ENCODE measurements at places on chromosomes 12 and 14.

- peak; percentile 61 for DNase-seq
Observed at GRCh38 chr12:67068761-67069450, 200.3 kb upstream of the CAND1 start.

GRCh38 chr12:121905746-121906145, 12.6 kb upstream of the CFAP251 start:
- DNase-seq = no peak

GRCh38 chr12:25256005-25256404, 5.3 kb upstream of the KRAS start:
- DNase-seq = no peak

GRCh38 chr14:47194055-47194454, 481.4 kb downstream of the MDGA2 start:
- no peak for DNase-seq

DNA sequence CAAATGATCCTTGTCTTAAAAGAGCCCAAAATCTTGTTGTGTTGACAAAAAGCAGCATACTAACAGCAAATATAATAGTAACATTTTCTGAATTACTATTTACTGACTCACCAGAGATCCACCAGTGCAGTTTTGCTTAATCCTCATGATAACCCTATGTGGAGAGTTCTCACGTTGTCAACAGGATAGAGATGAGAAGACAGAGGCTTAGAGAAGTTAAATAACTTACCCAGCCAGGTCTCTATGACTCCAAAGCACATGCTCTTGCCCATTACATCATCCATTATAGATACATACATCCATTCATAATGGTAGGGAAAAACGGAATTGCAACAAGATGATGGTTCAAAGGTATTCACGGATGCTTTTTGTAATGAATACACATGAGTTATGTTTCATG, 111.9 kb downstream of the PAX9 start:
- no peak for DNase-seq

DNA sequence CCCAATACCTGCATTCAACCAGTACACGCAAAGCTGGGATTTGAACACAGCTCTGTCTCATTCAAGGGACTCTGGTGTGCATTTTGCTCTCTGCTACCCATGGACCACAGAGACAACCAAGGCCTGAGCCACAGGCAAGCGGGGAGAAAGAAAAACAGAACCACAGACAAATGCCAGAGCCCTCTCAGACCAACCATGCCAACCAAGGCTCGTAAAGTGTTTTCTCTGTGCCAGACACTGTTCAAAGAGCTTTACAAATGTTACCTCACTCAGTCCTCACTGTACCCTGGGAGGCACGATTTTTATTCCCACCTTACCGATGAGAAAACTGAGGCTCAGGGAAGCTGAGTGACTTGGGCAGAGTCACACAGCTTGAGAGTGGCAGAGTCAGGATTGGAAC, 32.4 kb upstream of the EML1 start:
- no peak for DNase-seq

DNA sequence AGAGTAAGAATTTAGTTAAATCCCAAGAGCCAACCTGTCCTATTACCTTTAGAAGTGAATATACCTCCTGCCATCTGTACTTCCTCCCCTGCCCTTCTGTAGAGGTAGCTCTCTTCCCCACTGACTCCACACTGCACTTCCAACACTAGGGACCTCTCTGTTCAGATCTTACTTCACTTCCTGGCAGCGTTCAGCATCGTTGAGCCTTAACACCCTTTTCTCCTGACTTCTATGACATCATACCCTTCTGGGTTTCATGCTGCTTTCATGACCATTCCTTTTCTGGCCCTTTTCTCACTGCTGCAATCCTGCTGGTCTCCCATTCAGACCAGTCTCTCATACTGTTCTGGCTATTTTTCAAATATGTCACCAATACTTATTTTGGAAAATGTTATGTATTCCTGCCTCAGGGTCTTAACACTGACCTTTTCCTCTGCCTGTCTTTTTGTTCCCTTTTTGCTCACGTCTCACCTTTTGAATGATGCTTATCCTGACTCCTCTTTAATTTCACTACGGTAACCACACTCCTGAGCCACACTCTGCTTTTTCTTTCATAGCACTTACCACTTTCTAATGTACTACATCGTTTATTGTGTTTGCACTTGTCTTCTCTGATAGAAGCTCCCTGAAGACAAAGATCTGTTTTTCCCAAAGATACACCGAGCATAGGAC, 67.6 kb downstream of the PLEKHA5 start:
- DNase-seq = no peak

DNA sequence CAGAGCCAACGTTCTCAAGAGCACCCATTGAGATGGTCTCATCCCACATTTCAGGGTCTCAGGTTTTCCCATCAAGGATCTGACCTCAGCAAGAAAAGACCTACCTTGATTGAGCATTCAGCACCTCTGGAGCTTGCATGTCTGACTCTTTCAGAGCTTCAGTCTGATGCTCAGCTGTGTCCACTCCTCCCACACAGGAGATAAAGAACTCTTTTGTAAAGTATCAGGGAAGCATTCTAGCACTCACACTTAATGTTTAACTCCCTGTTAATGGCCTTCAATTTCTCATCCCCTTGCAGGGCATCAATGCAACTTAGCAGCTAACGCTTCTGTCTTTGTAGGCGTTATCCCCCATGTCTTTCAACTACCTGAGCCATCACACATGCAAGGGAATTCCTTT, 124.1 kb downstream of the GALC start:
- no peak for DNase-seq

DNA sequence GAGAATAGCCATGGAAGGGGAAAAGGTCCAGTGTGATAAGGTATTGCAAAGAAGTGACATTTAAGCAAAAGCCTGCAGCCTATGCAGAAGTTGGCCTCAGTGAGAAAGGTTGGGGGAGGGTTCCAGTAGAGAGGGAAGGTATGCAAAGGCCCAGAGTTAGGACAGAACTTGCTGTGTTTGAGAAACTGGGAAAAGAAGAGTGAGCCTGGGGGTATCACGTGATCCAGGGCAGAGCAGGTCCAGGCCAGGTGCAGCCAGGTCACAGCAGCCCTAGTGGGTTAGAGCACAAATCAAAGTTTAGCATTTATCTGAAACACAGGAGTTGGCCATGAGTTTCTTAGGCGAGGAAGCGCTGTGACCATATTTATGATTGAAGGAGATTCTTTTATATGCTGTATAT, 1.6 kb downstream of the SERPINA5 start:
- DNase-seq = no peak

DNA sequence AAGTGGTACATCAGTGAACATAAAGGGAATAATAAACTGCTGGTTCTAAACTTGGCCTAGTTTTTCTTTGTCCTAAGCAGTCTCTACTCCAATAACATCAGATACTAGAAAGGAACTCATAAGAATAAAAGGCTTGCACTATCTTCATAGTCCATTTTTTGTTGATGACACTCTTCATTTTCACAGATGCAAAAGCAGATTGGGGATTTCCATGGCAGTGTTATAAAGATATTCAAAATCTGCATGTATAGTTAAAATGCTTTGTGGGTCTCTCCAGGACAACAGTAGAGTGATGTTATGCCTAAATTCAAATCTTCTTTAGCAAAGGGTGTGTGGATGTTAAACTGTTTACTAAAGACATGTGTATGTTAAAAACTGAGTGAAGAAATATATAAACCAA, 745.8 kb downstream of the TRHDE start:
- no peak for DNase-seq

- no peak for DNase-seq
Observed at GRCh38 chr12:57247041-57247440, 3.9 kb downstream of the STAC3 start.

DNA sequence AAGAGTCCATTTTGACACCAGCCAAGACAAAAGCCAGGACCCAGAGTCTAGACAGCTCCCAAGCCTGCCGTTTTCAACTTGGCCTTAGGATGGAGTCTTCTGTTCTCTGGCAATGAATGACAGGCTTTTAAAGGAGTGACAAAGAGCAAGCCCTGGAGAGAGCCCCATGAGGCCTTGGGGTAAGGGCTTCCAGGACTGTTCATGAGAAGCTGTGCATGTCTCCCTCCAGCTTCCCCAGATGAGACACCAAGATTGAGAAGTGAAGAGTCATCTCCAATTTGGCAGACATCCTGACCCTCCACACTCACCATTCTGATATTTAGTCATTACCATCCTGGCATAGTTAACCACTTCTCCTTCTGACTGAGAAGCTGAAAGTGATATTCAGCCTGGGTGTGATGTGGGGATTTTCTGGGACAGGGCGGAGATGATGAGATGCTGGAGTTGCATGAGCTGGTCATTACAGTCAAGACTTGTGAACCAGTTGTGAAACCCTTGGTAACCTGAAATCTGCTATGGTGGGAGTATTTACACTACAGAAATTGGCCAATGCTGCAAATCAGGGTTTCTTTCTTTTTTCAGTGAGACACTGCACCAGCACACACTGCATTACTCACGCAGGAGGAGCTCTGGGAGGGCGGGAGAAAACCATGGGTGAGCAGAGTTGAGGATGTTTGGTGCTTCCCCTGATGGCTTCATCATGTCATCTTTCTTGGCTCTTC, 77.8 kb downstream of the VCPKMT start:
- DNase-seq = no peak

DNA sequence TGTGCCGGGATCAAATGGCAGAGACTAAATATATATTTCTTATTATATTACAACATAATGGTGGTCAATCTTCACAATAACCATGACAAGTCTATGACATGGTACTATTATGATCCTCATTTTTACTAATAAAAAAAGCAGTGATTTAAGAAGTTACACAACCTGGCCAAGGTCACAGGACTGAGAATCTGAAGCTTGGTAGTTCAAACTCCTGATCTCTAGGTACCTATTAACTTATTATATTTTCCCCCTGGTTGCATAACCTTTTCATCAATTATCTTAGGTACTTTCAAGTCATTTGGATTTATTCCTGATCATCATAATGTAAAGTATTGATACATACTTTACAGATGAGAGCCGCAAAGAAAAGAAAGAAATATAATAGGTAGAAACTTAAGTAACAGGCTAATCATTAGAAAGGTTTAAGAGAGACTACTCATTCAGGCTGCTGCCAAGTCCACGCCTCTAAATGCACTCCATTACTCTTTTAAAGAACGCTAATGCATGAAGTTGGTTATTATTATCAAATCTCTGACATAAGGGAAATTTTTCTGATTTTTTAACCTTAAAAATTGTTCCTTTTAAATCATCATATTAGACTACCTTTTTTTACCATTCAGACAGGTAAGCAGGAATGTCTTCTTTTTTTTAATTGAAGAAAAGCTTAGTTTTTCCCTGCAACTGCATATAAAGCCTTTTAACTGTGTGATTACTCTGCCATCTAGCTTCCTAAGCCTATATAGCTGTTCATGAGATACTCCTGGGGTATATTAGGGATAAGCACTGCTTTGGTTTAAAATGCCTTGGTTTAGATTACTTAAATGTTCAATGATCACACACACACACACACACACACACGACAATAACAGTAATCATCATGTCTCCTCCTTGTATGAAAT, 35.6 kb downstream of the RPS29 start:
- no peak for DNase-seq

GRCh38 chr14:71250347-71250746, 343.1 kb downstream of the PCNX1 start:
- DNase-seq = no peak

- no peak for DNase-seq
Observed at GRCh38 chr12:43893670-43894069, 57.8 kb downstream of the TMEM117 start.

- DNase-seq = no peak
Observed at GRCh38 chr12:18284386-18284785, 23.1 kb downstream of the PIK3C2G start.

DNA sequence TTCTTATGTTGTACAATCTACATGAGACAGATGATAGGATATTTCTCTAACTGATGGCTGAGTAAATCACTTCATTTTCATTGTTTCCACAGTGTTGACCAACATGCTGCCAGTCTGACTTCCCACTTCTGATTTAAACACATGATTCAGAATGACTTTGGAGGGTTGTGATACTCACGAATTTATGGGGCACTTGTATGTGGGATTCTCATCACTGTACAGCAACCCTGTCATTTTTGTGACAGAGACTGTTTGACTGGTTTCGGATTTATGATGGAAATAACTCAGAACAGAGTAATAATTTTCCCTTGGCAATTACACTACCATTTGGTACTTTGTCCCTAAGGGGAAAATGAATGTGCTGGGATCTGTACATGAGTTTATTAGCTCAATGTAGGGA, 333.8 kb downstream of the TRHDE start:
- DNase-seq = no peak

DNA sequence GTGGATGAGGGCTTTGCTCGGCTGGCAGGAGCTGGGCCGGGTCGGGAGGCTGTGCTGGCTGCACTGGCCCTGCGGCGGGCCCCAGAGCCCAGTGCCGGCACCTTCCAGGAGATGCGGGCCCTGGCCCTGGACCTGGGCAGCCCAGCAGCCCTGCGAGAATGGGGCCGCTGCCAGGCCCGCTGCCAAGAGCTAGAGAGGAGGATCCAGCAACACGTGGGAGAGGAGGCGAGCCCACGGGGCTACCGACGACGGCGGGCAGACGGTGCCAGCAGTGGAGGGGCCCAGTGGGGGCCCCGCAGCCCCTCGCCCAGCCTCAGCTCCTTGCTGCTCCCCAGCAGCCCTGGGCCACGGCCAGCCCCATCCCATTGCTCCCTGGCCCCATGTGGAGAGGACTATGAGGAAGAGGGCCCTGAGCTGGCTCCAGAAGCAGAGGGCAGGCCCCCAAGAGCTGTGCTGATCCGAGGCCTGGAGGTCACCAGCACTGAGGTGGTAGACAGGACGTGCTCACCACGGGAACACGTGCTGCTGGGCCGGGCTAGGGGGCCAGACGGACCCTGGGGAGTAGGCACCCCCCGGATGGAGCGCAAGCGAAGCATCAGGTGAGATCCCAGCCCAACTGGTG, 11.5 kb downstream of the ARHGEF40 start:
- DNase-seq = no peak

- DNase-seq = no peak
Observed at GRCh38 chr14:94673071-94673470, 60.9 kb downstream of the SERPINA3 start.

DNA sequence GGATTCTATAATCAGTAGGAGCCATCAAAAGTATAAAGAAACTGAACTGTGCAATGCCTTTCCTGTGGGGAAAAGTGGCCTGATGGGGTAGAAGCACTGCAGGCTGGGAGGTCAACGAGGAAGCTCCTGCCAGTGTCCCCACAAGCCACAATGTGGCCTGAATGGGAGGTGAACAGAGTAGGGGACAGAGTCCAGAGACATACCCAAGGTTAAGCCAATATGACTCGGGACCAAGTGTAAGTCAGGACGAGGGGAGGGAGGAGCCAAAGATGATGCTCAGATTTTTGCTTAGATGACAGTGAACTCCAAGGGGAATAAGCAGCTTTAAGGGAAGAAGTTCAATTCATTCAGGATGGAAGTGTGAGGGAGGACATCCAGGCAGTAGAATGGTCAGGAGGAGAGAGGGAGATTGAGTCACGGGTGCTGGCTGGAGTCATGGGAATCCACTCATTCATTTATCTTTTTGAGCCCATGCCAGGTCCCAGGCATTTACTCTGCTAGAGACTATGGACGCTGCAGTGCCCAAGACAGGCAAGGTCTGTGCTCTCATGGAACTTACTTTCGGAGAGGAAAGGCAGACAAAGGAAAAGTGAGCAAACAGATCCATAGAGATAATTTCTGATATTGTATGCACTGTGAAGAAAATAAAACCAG, 29.1 kb downstream of the DPF3 start:
- no peak for DNase-seq

- DNase-seq = no peak
Observed at GRCh38 chr12:121753844-121754264, 39.6 kb downstream of the RHOF start.

- no peak for DNase-seq
Observed at GRCh38 chr12:109797905-109798669, 35.1 kb downstream of the TRPV4 start.

- no peak for DNase-seq
Observed at GRCh38 chr14:94887591-94887990, 117.7 kb upstream of the GSC start.

- DNase-seq = no peak
Observed at GRCh38 chr14:103228076-103228806, 105.0 kb downstream of the TNFAIP2 start.

All from NCI-H2171 (cell line).